ENCODE measurements at places on chromosomes 5 and 9.

DNA sequence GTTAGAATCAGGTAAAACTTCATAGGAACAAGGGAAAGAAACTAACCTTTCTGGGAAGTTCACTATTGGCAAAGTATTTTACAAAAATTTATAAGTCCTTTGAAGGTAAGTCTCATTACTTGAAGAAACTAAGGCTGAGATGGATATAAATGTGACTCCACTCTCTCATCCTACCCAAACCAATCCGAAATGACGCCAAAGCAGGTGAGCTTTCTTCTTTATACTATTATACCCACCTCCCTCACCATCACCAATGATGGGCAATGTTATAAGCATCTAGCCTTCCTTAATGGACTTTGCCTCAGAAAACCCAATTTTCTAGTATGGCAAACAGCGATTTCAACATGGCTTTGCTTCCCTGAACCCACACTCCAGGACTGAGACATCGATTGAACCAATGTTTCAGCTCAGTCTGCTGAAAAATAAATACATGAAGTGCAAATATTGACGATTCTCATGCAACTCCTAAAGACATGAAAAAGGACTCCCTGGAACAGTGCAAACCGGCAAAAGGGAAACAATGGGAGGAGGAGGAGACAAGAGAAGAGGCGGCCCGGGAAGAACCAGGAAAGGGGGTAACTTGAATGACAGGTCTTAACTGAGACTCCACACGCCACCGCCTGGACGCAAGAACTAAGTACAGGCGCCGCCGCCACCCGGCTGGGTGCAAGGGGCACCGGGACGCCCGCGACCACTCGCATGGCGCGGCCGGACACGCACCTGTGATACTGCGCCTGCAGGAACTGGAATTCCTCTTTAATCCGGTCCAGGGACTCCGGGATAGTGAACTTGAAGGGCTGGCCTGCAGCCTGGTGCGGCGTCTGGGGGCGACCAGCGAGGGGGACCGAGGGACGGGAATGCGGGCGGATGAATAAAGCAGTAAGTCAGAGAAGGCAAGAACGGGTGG is 2.5 kb downstream of the TLE1 start:
- peak; percentile 14 for DNase-seq

DNA sequence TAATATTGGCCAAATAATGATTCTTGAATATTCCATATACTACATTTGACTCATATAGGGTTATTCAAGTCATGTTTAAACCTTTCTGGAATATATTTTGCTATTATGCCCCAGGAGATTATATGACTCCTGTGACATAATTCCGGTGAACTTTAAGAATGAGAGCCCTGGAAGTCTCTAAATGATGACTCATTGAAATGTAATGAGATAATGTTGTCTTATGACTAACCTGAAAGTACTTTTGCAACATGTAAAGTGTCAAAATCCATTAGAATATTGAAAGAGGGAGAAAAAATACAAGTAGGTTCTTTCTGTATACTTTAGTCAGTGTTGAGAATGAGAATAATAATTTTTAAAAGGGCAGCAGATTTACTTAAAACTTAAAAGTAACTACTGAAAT is 830.4 kb downstream of the MAT2B start:
- DNase-seq, result no peak

DNA sequence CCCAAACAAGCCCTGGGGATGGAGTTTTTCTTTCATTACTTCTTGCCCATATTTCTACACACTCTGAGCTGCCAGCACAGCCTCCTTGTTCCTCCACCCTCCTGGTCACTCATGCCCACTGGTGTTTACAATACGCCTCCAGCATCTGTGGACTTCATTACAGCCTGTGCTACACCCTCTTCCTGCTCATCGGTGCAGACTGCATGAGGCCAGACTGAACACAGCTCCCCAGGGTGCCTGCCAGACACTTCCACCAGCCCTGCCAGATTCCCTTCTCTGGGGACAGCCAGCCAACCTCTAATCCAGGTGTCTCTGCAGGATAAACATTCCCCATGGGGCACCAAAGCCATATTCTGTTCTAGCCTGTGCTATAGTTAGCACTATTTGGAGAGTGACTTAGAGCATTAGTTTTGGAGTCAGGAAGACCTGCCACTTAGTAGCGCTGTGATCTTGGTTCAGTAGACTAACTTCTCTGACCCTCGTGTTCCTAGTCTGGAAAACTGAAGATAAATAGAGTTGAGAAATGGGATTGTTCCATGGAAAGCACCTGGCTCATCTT is 163.8 kb upstream of the KLF4 start:
- DNase-seq, result no peak

DNA sequence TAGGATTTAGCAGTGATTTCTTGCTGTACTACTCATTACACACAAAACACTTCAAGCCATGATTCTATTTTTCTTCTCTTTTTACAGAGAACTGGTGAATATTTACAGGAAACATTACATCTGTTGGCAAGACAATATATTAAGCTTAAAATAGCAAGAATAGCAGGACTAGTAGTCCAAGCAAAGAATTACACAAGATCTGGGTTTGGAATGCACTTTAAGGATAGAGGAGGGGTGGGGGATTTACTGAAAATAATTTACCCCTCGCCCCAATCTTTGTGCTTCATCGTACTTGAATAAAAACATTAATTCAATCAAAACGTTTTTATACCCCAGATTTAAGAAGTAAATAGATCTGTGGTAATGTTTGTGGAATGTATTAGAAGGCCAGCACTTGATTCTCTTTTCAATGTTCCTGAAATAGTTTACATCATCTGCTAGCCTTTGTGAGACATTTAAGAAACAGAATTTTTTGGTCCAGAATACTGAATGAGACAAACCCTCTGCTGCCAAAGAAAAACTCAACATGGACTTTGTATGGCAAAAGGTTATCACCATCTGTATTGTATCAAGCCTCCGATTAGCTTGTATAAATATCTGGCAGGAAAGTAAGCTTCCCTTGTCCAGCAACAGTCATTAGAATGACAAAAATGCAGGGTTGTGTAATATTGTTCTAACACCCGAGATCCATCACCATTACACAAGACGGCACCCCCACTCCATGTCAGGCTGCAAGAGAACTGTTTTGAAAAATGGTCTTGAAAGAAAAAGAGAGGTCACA is 23.8 kb downstream of the SVEP1 start:
- DNase-seq, result no peak

GRCh38 chr5:39469176-39469575 is 44.4 kb upstream of the DAB2 start:
- DNase-seq, result no peak

DNA sequence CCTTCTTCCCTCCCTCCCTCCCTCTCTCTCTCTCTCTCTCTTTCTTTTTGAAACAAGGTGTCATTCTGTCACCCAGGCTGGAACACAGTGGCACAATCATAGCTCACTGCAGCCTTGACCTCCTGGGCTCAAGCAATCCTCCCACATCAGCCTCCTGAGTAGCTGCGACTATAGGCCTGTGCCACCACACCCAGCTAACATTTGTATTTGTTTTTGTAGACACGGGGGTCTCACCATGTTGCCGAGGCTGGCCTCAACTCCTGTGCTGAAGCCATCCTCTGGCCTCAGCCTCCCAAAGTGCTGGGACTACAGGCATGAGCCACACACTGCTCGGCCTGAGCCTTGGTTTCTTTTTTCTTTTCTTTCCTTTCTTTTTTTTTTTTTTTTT is 45.8 kb downstream of the PLPP7 start:
- DNase-seq, result no peak

- no peak for DNase-seq
Measured at GRCh38 chr5:175680463-175680862, 22.6 kb downstream of the HRH2 start.

DNA sequence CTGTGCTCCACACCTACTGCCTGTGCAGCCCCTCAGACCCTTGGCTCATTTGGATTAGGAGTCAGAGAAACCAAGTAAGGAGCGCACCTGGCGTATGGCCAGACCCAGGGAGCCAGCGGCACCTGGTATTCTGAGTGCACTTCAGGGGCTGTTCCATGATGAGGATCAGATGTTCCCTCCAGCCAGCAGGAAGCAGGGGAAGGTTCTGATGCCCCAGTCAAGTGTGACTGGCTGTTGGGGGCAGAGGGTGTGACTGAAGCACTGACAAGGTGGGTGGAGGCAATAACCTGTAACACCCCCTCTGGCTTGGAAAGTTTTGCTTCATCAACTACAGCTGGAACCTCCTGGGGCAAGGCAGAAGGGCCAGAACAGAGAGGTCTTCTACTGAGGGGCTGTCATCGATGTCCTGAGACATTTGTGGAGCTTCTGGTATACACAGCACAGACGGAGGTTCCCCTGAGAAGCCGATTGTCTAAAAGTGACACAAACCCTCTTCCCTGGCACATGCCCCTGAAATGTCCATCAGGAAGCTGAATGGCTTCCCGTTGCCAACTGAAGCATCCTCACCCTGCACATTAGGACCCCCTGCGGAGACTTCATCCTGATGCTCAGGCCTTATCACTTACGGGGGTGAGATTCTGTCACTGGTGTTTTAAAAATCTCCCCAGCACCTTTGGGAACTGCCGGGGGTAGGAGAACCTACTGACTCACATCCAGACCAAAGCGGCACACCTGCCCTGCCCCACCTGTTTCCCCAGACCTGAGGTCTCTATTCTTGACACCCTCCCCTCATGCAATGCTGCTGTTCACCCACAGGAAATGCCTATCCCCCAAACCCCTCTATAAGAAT is 21.1 kb downstream of the TRAF1 start:
- DNase-seq, result peak; percentile 55

DNA sequence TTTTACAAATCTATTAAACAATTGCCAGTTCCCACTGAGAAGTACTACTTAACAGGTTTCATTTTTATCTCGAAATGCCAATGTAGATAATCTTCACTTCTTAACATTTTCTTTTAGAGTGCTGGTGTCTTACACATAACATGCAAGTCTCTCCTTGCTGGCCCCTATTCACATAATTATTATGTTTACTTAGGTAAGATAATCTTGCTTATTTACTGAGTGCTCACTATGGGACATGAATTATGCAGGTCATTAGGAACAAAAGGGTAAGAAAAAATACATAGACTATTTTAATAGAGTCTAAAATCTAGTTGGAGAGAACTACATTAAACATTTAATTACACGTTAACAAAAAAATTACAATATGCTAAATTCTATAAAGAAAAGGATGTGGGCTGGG is 328.4 kb downstream of the PRR16 start:
- DNase-seq, result no peak

- no peak for DNase-seq
Measured at GRCh38 chr9:121019273-121019672, 30.8 kb downstream of the C5 start.

GRCh38 chr5:74075501-74076484 is 449.8 kb downstream of the ARHGEF28 start:
- DNase-seq, result no peak

GRCh38 chr9:129422843-129423192 is 198.1 kb downstream of the C9orf50 start:
- DNase-seq, result peak; percentile 16
